ENCODE measurements at places on chromosomes 12 and 14.

- no peak for DNase-seq
Measured at GRCh38 chr12:76033081-76034011, 1.8 kb upstream of the PHLDA1 start.

DNA sequence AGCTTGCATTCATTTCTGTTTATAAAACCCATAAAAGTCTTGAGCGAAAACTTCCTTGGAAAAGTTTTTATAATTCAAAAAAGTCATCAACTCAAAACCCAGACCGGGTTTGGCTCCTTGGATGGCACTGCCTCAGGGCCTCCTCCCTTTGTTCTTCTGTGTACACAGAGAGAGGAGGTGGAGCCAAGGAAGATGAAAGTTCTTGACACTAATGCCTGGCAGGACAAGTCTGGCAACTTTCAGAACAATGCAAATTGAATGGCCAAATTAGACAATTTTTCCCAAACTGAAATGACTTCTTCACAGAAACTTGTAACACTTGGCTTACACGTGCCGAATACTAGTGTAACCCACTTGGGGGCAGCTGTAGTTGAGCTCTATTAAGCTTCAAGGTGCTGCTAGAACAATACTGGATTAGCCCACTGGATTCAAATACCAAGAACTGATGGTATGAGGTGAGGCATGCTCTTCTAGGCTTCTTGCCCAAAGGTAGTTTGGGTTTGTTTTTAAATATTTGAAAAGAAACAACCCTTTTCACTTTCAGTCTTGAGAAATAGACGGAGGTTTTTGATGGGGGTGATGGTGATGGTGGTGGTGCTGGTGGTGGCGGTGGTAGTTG, 86.6 kb upstream of the FRMD6 start:
- peak; percentile 52 for DNase-seq

GRCh38 chr12:97903356-97903755, 440.8 kb downstream of the RMST start:
- DNase-seq = no peak

DNA sequence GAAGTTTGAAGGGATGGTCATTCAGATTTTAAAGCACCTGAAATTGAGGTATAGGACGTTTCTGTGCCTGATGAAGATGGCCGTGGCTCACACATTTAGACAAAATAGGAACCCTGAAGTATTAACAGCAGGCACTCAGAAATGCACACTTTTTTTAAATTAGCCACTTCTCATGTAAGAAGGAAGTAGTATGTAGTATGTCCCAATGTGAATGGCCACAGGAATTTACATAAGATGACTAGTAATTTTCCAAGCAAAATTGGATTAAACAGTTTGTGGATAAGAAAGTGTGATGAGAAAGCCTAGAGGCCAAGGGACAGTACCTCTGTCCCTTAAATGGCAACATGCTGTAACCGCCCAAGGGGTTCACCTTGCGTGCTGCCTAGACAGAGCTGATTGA, 1.8 kb upstream of the MIS18BP1 start:
- no peak for DNase-seq

GRCh38 chr12:55659486-55660385, 23.0 kb downstream of the OR10P1 start:
- DNase-seq = peak; percentile 44

DNA sequence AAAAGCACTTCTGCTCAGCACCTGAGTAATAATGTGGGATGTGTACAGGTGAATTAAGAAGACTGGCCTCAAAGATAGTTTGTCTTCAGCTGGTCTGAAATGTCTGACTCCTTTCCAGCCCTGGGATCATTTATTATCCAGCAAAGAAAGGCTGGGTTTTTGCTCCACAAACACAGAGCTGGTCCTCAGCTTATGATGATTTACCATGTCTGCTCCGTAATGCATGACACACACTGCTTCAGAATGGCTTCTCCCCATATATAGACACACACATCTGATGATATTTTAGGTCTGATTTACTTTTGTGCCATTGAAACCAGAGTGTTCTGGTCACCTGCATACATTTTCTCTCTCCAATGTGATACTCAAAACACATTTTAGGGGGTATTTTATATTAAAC, 225.0 kb downstream of the SLC25A21 start:
- no peak for DNase-seq

DNA sequence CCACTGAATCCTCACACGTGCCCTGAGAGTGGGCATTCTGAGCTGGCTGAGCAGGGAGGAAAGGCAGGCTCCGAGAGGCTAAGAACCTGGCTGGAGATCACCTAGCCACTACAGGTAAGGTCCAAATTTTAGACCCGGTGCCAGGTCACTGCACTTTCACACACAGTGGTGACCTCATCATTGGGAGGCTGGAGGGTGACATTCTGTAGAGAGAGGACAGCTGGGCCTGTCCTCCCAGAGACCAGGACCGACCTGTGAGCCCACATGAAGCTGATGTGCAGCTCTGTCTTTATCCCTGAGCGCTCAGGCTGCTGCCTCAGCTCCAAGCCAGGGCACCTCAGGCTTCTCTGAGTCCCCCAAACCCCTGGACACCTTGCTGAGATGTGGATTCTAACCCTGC, 4.1 kb downstream of the TTC7B start:
- no peak for DNase-seq

GRCh38 chr14:106547735-106548434, 1021.5 kb downstream of the TMEM121 start:
- DNase-seq = no peak

DNA sequence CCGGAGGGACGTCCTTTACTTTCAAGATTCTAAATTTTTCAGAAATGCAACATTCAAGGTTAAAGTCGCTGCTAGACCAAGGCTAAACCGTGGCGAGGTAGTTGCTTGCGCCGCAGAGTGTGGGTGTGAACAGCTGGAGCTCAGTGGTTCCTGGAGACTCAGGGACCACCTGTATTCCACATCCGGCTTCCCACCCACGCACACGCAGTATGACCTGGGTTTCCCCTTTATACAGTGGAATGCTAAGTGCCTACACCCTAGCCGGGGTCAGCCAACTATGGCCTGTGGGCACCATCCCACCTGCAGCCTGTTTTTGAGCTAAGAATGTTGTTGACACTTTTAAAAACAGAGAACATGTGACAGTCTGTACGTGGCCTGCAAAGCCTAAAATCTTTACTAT, 42.9 kb upstream of the TESC start:
- no peak for DNase-seq

DNA sequence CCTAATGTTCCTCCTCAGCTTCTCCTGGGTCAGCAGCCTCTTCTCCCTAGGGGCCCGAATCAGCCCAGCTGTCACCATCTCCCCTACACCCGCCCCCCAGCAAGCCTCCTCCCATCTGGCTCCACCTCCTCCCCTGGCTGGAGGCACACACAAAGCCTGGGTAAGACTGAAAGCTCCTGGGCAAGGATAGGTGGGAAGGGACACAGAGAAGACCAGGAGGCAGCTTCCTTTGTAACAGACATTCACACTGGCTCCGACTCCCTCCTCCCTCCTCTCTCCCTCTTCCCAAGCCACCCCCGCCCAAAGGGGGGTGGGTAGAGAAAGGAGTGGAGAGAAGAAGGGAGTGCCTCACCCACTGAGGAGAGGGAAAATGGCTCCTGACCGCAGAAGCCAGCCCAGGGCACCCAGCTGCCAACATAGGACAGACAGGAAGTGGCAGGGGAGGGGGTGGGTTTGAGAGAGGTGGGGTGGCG, 4.0 kb downstream of the CHD4 start:
- no peak for DNase-seq

DNA sequence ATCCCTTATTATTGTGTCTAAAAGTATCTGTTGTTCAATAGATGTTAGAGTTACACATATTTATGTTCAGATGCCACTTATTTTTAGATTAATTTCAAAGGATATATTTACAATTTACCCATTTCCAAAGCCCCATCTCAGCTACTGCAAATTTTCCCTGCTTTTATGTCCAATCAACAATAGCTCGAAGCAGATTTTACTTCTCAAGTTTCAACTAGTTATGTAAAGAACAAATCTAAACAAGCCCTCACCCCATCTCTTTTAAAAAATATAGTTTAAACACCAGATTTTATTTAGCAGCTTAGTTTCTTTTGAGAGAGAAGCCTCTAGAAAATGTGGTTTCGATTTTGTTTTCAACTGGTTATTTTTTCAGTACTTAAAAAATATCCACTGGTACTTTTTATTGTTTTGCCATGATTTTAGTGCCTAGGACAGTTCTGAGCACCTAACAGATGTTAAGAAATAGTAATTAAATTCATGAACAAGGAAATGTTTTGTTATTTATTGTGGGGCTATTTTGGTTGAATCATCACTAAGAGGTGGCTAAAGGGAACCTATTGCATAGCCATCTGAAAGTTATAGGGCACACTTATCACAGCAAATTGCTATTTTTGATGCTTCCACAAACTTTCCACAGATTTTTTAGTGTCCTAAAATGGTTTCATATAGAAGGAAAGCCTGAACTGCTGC, 96.2 kb upstream of the BMP4 start:
- DNase-seq = no peak

DNA sequence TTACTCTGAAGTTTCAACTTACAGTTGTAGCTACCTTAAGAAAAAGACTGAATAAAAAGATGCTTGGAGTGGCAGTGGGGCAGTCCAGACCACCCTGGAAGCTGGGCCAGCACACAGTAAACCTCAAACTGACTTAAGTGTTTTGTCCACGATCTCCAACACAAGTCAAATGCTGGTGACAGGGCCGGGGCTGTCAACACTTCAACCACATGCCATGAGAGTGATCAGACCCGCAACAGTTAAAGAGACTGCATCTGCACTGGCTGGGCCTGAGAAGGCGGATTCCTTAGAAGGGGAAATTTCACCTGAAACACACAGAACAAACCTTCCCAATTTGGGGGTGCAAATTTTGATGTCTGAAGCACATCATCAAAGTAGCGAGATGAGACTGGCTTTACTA, 223.5 kb upstream of the CAND1 start:
- DNase-seq = no peak

DNA sequence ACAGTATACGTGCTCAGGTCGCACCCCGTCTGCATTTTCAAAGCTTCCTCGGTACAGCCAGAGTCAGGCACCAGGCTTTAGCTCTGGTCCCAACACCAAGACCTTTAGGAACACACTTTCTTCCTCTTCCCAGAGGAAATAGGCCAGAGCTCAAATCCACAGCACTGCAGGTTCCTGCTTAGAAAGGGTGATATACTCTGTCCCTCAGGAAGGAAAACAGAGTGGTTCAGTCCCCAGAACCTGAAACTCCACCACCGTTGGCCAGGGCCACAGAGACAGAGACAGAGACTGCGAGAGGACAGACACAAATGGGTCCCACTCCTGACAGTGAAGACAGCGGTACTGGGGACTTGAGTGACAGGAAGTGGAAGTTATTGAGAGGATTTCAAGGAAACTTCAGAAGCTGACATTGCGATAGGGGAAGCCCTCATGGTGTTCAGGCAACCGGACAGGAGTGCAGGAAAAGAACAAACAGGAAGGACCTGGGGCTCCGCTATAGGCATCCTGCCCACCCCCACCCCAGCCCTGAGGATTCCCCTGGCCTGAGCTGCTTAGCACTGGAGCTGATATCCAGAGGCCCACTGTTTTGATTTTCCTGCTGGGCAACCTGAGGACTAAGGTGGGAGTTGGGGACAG, 5.5 kb upstream of the KRT8 start:
- no peak for DNase-seq

DNA sequence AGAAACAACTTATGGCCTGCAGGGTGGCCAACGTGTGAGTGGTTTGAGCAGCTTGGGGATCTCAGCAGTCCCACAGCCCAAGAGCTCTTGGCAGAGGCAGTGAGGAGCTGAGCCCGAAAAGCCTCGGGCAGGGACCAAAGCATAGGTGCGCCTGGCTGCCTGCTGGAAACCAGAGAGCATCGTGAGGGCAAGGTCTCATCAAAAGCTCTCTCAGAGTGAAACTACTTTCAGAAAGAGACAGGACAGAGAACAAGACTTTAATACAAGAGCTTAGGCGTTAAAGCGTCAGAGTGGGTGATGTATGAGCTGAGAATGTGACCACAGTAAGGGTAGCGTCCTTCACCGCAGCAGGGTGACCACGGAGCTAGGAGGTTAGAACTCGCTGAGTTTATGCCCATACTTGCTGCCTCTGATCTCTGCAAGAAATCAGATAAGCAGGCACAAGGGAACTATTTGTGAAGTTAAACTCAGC, 30.8 kb downstream of the LGMN start:
- DNase-seq = no peak

DNA sequence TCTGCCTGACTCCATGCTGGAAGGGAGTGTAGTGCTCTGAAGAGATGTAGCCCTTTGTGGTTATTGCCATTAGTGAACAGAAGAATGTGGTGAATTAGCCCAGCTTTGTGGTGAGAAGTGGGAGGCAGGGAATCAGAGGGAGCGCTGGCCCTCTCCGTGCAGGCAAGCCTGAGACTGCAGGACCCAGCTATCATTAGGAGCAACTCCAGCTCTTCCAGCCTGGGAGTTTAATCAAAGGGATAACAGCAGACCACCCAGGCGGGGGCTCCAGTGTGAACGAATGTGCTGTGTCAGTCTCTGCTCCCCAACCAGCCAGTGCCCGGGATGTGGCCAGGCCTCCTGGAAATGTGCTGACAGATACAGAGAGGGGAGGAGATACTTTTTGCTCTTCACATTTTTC, 142.7 kb downstream of the TTLL5 start:
- no peak for DNase-seq

DNA sequence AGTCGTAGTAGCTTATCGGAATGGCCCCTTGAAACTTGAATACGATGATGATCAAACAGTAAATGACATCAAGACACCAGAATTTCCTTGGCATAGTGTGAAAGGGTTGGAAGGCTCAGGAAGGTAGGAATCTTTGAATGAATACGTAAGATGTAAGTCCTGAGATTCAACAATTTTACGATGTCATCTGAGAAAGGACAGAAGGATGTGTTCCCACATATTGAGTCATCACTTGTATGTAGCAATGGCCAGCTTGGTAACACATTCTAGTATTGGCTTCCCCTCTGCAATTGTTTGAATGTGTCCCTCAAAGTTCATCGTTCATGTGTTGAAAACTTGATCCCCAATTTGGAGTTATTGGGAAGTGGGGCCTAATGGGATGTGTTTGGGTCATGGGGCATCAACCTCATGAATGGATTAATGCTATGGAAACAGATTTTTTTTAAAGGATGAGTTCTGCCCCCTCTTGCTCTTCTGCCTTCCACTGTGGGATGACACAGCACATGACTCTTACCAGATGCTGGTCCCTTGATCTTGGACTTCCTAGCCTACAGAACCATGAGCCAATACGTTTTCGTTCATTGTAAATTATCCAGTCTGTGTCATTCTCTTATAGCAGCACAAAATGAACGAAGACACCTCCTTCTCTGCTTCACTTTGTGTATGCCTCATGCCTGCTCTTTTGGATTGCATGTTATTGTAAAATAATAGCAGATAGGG, 284.6 kb downstream of the BCAT1 start:
- DNase-seq = no peak

- DNase-seq = no peak
Measured at GRCh38 chr14:91963465-91963864, 16.0 kb upstream of the FBLN5 start.

DNA sequence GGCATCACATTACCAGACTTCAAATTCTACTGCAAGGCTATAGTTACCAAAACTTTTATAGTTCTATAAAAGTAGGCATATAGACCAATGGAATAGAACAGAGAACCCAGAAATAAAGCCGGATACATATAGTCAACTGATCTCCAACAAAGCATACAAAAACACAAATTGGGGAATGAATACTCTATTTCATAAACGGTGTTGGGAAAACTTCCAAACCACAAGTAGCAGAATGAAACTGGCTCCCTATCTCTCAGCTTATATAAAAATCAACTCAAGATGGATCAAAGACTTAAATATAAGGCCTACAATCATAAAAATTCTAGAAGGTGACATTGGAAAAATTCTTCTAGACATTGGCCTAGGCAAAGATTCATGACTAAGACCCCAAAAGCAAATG, 187.9 kb upstream of the PLXNC1 start:
- DNase-seq = no peak

GRCh38 chr14:50970886-50971781, 26.9 kb upstream of the PYGL start:
- no peak for DNase-seq

GRCh38 chr12:16121953-16122352, 155.5 kb downstream of the SLC15A5 start:
- DNase-seq = no peak
